Stimulated activated naive B cell treated with anti-CD40 and anti-IgM and Interleukin-4, amounts not matched to agents 10 μg/mL and 1 μg/mL and 100 μg/mL, for 72 hours (primary cell): ENCODE measurements at places on chromosomes 12 and 14.

DNA sequence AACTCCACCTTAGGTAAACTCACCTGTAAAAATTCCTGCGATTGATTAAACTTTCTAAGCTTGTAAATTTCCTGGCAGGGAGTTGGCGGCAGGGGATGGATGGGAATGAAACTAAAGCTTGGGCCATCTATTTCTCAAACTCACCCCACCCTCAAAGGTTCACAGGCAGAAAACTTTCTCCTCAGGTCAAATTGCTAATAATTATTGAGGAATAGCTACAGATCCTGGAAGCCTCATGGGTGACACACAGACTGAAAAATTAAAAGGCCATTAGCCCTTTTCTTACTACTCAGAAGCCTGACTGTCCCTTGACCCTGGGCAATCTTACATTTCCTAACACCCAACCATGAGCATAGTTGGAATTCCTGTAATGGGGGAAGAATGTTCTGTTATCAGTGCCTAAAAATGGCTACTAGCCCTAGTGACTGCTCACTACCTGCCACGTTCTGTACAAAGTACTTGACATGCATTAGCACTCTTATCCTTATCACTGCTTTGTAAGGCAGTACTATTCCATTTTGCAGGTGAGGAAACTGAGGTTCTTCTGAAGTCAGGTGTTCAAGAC, 12.4 kb upstream of the SYNDIG1L start:
- no peak for DNase-seq
- peaks cover 26% of the 10 kb centered on the region for H3K27me3 ChIP-seq
- H3K4me1 ChIP-seq = no peaks in the 10 kb centered on the region
- no peaks in the 10 kb centered on the region for H3K36me3 ChIP-seq
- H3K27ac ChIP-seq = no peak overlapping the region

DNA sequence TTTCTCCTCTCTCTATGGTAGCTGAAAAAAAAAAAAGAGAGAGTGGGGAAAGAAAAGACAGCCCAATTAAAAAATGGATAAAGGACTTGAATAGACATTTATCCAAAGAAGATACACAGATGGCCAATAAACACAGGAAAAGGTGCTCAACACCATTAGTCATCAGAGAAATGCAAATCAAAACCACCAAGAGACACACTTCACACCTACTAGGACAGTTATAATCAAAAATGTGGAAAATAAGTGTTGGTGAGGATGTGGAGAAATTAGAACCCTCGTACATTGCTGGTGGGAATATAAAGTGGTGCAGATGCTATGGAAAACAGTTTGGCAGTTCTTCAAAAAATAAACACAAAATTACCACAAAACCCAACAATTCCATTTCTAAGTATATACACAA, 172.4 kb upstream of the GRIN2B start:
- DNase-seq = no peak
- no peaks in the 10 kb centered on the region for H3K27me3 ChIP-seq
- H3K4me1 ChIP-seq = peaks cover 64% of the 10 kb centered on the region
- H3K4me3 ChIP-seq = no peak overlapping the region
- H3K27ac ChIP-seq = no peak overlapping the region

GRCh38 chr14:51848120-51848519, 12.3 kb upstream of the GNG2 start:
- peaks cover 87% of the 10 kb centered on the region for H3K4me1 ChIP-seq
- H3K36me3 ChIP-seq = peaks cover 17% of the 10 kb centered on the region
- H3K4me3 ChIP-seq = peak overlapping the region; percentile 50
- H3K27ac ChIP-seq = peak overlapping the region; percentile 93
- no peak for DNase-seq
- no peaks in the 10 kb centered on the region for H3K27me3 ChIP-seq

DNA sequence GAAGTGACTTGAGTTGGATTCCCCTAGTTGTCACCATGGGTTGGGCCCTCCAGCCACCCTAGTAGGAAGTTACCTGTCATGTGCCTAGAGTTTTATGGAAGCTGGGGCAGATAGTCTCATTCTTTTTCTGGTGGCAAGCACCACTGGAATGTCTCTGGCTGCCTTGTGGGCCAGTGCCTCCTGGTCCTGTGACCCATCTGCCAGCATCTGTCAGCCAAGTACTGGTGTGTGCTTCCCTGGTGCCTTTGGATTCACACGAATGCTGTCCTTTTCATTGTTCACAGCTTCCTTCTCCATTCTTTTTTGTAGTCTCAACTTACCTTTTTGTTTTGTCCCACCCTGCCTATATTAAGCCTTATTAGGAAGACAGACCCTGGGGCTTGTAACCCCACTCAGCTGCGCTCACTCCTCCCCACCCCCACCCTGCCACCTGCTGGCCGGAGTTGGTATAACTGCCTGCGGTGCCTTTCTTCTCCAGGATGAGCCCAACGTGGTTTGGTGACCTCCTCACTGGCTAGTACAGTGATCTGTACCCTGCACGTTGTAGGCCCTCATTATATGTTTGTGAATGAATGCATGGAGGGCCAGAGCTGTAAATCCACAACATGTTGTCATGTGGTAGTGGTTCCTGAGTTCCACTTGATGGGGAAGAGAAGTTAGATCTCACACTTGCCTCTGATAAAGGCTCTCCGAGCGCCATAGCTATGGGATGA, 125.7 kb downstream of the TSPAN9 start:
- no peak overlapping the region for H3K4me3 ChIP-seq
- H3K27ac ChIP-seq = no peak overlapping the region
- H3K4me1 ChIP-seq = peaks cover 29% of the 10 kb centered on the region
- peaks cover 46% of the 10 kb centered on the region for H3K27me3 ChIP-seq
- peak; percentile 29 for DNase-seq
- peaks cover 4% of the 10 kb centered on the region for H3K36me3 ChIP-seq

GRCh38 chr12:89179983-89180382, 172.3 kb downstream of the DUSP6 start:
- H3K4me1 ChIP-seq = peaks cover 37% of the 10 kb centered on the region
- H3K27ac ChIP-seq = peak overlapping the region; percentile 32
- no peaks in the 10 kb centered on the region for H3K36me3 ChIP-seq
- no peak overlapping the region for H3K4me3 ChIP-seq
- H3K27me3 ChIP-seq = no peaks in the 10 kb centered on the region
- no peak for DNase-seq

GRCh38 chr12:843609-844008, 91.2 kb downstream of the WNK1 start:
- H3K36me3 ChIP-seq = peaks cover 28% of the 10 kb centered on the region
- no peak overlapping the region for H3K4me3 ChIP-seq
- peaks cover 39% of the 10 kb centered on the region for H3K4me1 ChIP-seq
- no peak for DNase-seq

- H3K27me3 ChIP-seq = peaks cover 29% of the 10 kb centered on the region
- no peaks in the 10 kb centered on the region for H3K4me1 ChIP-seq
- no peaks in the 10 kb centered on the region for H3K36me3 ChIP-seq
- H3K27ac ChIP-seq = no peak overlapping the region
These were observed 29.5 kb downstream of the BMP4 start for GRCh38 chr14:53927171-53927570.

- H3K27me3 ChIP-seq = no peaks in the 10 kb centered on the region
- peaks cover 37% of the 10 kb centered on the region for H3K4me1 ChIP-seq
- no peak for DNase-seq
- H3K4me3 ChIP-seq = peak overlapping the region; percentile 68
- peak overlapping the region; percentile 91 for H3K27ac ChIP-seq
These were observed 32.0 kb downstream of the SSH1 start for GRCh38 chr12:108825201-108825950.

DNA sequence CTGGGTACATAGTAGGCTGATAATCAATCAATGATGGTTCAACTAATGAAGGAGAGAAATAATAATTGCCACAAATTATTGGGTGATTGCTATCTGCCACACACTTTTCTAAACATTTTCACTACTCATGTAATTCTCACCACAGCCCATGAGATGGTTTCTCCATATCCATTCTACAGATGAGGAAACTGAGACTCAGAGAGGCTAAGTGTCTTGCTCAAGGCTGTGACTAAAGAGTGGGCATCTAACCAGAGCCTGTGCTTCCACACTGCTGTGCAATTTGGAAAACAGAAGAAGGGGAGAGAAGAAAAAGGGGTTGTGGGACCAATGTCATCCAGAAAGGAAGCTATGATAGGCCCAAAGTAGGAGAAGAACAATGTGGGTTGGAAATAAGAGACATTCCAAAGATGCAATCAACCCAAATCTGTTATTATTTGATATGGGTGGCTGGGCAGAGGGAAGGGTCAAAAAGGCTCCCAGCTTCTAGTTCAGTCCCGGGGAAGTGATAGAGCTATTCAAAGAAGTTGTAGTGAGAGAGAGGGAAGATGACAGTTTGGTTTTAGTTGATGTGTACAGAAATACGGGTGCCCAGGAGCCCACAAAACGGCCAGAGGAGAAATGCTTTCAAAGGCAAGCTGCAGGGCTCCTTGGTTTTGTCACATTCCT, 483 bp upstream of the NR1H4 start:
- peaks cover 12% of the 10 kb centered on the region for H3K27me3 ChIP-seq
- no peak overlapping the region for H3K4me3 ChIP-seq
- H3K27ac ChIP-seq = no peak overlapping the region
- no peak for DNase-seq
- H3K36me3 ChIP-seq = no peaks in the 10 kb centered on the region

- no peak for DNase-seq
- H3K27ac ChIP-seq = no peak overlapping the region
- no peak overlapping the region for H3K4me3 ChIP-seq
These were observed 257.1 kb downstream of the EFCAB11 start for GRCh38 chr14:89697281-89698060.

- DNase-seq = no peak
- H3K27me3 ChIP-seq = no peaks in the 10 kb centered on the region
- H3K4me3 ChIP-seq = no peak overlapping the region
These were observed 28.6 kb downstream of the BAZ2A start for GRCh38 chr12:56601503-56601902.

- no peak for DNase-seq
- H3K27me3 ChIP-seq = peaks cover 5% of the 10 kb centered on the region
- no peaks in the 10 kb centered on the region for H3K4me1 ChIP-seq
- H3K4me3 ChIP-seq = no peak overlapping the region
- H3K36me3 ChIP-seq = no peaks in the 10 kb centered on the region
- no peak overlapping the region for H3K27ac ChIP-seq
These were observed 93.2 kb downstream of the EMP1 start for GRCh38 chr12:13289653-13290289.

GRCh38 chr12:47997321-47997720, 7.0 kb downstream of the COL2A1 start:
- peaks cover 16% of the 10 kb centered on the region for H3K4me1 ChIP-seq
- H3K4me3 ChIP-seq = no peak overlapping the region
- no peak for DNase-seq

DNA sequence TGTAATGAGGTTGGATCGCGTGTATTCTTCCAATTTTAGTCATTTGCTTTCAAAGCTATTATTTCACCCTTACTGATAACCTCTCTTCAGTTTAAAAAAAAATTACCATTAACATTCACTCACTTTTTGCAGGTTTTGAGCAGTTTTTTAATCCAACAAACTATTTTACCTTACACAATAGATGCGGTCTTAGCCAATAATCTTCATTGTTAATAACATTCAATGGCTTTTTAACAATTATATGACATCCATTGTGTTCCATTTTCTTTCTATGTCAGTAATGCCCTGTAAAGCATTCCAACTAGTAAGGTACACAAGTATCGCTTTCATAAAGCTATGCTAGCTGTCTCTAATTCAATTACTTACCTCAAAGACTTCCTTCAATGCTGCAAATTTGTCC, 18.9 kb upstream of the OTX2 start:
- peaks cover 4% of the 10 kb centered on the region for H3K27me3 ChIP-seq
- no peak for DNase-seq
- H3K4me3 ChIP-seq = no peak overlapping the region
- H3K27ac ChIP-seq = no peak overlapping the region

- DNase-seq = no peak
- no peaks in the 10 kb centered on the region for H3K4me1 ChIP-seq
- no peak overlapping the region for H3K27ac ChIP-seq
- no peak overlapping the region for H3K4me3 ChIP-seq
- peaks cover 10% of the 10 kb centered on the region for H3K27me3 ChIP-seq
These were observed 21.7 kb downstream of the GALNT16 start for GRCh38 chr14:69281450-69282169.

- H3K36me3 ChIP-seq = no peaks in the 10 kb centered on the region
- no peaks in the 10 kb centered on the region for H3K27me3 ChIP-seq
- H3K27ac ChIP-seq = no peak overlapping the region
- H3K4me3 ChIP-seq = no peak overlapping the region
- DNase-seq = no peak
These were observed 56.9 kb downstream of the LMNTD1 start for GRCh38 chr12:25496098-25496587.

DNA sequence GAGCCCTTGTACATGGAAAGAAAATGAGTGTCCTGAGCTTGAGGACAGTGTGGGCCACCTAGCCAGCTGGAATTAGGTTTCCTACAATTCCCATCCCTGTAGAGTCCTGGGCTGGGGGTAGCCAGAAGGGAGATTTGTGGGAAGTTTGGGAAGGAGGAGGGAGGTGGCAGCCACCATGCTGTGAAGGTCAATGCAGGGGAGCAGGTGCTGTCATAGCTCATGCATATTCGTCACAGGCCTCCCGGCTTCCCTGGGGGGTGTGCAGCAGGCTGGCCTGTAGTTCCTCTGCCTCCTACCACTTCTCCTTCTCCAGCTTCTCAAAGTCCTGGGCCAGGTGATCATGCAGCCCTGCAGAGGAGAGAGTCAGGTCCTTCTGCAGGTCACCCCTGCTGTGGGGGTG, 121.3 kb downstream of the TBX3 start:
- H3K4me3 ChIP-seq = no peak overlapping the region
- DNase-seq = no peak
- peaks cover 4% of the 10 kb centered on the region for H3K27me3 ChIP-seq
- H3K36me3 ChIP-seq = no peaks in the 10 kb centered on the region

DNA sequence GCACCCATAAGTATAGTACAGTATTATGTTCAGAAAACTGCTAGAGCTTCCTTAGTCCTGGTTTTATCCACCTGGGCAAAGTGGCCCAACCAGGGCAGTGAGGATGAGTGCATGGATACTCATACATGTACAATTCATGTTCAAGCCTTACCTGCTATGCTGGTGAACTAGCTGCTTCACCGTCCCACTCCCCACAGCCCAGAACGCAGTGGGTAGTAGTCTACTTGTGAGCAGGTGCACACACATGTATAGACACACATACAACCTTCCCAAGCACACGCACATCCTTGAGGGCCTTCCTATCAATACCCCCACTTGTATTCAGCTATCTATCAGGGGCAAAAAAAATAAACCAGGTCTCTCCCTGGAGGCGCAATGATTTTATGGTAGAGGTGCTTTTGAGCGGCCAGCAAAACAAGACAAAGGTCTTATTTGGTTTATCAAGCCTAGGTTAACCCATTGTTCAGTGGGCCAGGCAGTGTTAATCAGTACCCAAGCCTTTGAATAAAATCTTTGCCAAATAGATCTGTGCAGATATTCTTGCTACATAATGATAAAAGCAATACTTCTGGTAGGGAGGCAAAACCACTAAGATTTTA, 69.8 kb downstream of the ZFP36L1 start:
- H3K27ac ChIP-seq = no peak overlapping the region
- no peaks in the 10 kb centered on the region for H3K27me3 ChIP-seq
- no peak overlapping the region for H3K4me3 ChIP-seq
